ENCODE measurements at places on chromosomes 13 and 19.

DNA sequence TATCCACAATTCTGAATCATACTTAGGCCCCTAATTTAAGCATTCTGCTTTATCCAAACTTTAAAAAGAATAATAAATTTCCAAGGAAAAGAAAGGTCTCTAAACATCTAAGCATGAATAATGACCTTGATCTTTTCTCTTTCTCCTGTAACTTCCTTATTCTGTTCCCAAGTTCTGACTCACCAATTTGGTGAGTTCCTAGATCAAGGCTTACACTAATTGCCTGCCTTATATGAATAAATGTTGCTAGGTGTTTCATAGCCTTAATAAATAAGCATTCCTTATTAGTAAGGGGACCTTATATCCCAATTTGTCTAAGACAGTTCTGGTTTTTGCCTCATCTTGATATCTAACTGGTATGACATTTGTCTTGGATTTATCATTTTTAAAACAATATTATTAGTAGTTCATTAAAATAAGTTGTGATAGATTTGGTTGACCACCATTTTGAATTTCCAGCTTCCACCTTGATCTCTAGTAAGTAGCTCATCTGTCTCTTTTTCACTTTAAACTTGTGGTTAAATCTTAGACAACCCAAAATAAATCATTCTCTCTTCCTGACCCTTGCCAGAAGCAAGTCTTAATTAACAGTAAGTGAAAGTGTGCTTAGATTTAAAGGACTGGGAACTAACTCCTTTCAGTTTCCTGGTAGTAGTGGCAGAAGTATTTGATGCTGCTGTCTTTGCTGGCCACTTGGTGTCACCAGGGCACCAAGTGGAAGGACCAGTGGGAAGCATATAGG is 121.2 kb upstream of the MLNR start:
- DNase-seq, result no peak

DNA sequence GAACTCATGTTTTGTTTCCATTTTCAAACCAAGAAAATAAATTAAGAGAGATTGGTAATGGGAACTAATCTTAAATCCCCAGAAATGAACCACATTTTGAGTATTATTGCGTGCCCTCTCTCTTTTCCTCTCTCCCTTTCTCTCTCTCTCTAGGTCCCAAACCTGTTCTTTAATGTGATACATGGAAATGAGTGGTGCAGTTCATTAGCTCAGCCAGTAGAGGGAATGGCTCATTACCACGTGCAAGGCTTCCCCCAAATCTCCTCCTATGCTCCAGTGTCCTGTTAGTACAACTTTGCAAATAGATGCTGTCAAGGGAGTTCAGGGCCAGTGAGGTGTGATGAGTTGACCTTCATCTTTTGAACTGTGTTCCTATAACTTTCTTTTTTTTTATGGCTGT is 178.4 kb downstream of the FGF9 start:
- no peak for DNase-seq

DNA sequence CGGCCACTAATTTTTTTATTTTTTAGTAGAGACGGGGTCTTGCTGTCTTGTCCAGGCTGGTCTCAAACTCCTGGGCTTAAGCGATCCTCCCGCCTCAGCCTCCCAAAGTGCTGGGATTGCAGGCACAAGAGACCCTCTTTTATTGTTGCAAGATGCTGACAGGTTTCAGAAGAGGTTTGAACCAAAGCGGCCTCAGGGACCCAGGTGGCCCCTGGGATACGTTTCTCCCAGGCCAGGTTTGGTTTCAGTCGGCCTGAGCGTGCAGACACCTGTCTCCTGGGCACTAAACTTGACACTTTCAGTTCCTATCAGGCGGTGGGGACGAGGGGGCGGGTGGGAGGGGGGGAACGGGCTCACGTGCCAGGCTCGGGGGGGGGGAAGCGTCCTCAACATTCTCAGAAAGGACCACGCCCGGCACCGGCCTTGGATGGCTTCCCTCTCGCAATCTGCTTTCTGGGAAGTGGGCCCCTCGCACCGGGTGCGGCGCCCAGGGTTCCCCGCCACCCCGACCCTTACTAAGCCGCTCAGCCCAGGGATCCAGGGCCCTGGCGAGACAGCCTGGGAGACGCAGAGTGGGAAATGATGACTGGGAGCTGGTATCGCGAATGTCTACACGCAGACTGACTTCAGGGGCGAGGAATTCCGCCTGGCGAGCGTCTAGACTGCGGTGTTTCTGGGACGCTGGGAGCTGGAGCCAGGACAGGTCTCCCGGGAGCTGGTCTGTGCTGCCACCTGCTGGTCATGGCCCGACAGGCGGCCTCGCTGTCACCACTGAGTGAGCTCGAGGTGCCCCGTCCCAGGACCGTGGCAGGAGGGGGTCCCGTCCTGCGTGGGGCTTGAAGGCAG is 91.6 kb downstream of the GNG7 start:
- DNase-seq, result peak; percentile 86

DNA sequence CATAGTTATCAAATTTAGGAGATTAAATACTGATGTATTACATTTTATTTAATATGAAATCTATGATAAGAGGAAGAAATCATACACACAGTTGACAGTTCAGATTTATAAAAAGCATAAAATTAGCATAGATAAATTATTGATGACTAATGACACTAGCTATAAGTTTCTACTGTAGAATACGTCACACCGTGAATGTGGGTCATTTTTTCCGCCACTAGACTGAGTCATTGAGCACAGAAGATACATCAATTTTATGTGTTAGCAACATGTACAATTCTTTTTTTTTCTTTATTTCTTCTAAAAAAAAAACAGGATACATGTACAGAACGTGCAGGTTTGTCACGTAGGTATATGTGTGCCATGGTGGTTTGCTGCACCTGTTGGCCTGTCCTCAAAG is 22.2 kb downstream of the AP2S1 start:
- no peak for DNase-seq

DNA sequence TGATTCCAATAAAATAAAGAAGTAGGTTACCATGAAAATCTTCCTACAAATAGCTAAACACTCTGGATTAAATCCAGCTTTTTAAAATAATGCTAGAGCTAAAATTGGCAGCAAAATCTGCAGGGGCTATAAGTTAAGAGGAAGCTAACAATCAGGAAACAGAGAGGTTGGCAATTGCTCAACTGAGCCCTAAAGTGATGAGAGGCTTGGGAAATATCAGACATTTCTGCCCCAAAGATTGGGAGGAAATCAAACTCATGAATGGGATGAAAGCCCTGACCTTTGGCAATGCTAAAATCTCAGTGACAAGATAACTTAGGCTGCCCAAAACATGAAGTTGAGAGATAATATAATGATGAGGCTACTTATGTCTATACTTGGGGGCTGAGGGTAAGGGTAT is 1437.9 kb downstream of the EFNB2 start:
- DNase-seq, result no peak

DNA sequence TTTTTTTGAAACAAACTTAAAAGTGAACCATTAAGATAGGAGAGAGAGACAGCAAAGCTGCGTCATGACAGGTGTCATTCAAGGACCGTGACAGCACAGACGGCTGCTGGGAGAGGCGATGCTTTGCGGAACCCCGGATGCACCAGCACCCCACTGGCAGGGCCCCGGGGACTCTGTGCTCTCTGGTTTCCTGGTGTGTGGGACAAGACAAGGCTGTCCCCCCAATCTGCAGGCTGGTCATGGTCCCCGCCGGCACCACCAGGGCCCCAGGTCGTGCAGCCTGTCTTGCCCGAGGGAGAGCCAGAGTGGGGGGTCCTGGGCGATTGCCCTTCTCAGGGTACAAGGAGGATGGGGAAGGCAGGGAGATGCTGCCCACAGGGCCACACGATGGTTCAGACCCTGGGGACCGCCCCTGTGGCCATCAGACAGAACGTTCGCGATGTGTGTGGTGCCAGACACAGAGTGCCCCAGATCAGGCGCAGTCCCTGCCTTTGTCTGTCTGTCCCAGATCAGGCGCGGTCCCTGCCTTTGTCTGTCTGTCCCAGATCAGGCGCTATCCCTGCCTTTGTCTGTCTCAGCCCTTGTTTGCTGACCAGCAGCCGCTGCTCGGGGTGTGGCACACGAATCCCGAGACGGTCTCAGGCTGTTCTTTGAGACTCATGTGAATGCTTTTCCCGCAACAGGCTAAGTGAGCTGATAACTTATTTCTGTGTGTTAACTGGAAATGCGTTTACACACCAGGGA is 36.1 kb downstream of the ADPRHL1 start:
- no peak for DNase-seq

- DNase-seq, result no peak
Measured at GRCh38 chr13:21371011-21371410, 88.1 kb downstream of the ZDHHC20 start.

DNA sequence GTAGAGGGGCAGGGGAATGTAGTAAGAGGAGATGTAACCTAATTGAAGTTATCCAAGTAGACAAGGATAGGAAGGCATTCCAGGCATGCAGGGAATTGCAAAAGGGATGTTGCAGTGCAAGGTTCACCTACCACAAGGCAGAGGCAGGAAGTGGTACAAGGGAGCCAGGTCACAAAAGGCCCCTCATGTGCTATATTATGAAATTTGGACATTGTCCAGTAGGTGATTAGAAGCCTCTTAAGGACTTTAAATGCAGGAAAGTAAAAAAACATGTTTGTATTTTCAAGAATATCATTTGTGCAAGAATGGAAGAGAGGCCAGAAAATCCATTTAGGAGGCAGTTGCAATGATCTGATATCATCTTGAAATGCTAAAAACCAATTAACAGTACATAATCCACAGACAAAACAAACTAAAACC is 111.4 kb downstream of the FRY start:
- DNase-seq, result no peak

DNA sequence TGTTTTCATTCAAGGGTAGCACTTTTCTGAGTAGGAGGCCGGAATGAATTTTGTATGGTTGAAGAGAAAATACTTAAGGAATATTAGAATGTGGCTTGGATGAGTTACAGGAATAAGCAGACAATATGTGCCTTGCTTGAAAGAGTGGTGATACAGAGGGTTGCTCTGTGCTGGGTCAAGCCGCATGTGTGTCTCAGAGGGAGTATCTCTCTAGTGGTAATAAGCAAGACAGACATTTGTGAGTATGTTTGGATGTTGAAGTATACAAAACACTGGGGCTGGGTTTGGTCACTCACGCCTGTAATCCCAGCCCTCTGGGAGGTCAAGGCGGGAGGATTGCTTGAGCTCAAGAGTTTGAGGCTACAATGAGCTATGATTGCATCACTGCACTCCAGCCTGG is 103.9 kb downstream of the LMO7 start:
- no peak for DNase-seq

DNA sequence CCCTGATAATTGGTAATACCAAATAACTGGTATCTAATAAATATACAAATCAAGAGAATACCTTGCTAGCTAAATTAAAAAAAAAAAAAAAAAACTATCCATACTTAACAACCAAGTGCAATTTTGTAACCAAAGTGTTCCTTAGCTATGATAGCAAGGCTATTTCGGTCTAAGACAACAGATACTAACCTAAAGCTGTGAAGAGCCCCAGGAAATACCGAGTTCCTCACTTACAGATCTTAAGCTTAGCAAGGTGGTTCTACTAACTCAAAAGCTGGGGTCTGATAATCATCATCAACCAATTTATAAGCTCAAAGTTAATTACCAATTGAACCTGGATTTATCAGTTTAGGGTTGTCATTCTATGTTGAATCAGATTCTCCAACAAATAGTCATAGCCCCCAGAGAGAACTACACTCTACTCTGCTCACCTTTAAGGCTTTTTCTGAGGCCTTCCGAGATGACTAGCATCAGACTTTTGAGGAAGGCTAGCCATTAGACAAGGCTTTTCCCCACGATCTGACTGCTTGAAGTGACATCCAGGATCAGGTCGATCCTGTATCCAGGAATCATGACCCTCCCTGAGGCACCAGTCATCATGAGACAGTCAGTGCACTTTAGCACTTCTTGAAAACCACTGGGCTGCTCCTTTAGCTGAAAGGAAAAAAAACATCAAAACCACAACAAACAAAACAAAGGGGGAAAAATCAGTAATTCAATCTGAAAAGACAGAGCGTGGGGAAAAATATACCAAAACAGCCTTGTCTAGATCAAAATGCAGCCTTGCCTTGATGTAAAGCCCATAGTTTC is 31.9 kb downstream of the INTS6 start:
- no peak for DNase-seq

DNA sequence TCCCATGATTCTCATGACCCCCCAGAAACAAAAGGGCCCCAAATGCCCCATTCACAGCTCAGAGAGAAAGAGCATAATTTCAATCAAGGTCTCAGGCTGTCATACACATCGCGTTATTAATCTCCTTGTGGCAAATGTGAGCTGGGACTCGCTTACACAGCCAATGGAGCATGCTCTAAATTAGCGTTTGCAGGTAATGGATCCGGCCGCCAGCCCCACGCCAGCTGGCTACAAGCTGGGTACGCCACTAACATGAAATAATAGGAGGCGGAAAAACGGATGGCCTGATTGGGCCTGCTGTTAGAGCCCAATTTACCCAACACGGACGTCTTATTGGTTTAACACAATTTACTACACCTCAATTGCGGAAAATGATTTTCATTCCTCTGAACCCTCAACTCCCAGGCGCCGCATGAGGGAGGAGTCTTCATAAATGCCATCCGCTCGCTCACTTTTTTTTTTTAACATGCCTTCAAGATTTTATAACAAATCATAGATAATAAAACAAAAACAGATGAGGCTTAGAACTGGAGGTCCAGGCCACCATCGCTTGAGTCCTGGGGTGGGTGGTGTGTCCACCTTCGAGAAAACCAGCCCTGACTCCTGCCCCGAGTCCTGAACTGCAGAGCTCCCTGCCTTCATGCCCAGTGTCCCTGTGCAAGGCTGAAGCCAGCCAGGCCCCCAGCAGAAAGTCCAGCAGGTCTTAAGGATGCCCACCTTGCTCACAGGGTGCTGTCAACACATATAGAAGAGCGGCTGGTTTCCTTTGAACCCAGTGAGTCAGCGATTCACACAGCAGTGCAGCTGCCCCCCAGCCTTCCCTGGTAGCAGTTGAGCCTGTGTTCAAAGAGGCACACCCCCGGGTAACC is 62.1 kb downstream of the PEPD start:
- no peak for DNase-seq

DNA sequence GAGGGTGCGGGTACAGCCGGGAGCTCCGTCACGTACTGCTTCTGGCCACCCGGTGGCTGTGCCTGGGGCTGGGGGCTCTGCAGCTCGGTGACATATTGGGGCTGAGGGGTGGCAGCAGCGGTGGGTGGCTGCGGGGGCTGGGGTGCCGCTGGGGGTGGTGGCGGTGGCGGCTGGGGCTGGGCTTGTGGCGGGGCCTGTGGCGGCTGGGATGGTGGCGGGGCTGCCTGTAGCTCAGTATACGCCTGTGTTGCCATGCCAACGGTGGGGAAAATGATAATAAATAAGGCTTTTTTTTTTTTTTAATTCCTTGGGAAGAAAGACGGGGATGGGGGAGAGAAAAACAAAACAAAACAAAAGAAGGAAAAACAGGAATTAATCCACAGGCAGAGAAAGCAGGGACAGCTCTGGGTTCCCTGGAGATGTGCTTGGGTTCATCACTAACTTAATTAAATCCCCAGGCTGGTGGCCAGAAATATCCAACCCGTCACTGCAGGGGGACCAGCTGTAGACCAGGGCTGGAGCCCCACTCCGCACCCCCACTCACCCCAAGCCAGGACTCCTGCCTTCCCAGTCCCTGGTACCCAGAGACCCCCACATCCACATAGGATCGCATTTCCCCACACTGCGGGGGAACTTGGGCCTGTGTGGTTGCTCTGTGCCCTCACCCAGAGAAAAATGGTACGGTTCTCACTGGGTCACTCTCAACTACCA is 12.4 kb downstream of the RFX1 start:
- DNase-seq, result no peak

All from neuronal stem cell (in vitro differentiated cells).